ENCODE measurements at places on chromosomes 2 and 18. TPM values are rescaled to one million over a fixed set of nuclear protein-coding genes. Genes with fewer than 3 reads are reported as not detected.

The MRPS5 gene
- 68.8 TPM for total RNA-seq

DNA sequence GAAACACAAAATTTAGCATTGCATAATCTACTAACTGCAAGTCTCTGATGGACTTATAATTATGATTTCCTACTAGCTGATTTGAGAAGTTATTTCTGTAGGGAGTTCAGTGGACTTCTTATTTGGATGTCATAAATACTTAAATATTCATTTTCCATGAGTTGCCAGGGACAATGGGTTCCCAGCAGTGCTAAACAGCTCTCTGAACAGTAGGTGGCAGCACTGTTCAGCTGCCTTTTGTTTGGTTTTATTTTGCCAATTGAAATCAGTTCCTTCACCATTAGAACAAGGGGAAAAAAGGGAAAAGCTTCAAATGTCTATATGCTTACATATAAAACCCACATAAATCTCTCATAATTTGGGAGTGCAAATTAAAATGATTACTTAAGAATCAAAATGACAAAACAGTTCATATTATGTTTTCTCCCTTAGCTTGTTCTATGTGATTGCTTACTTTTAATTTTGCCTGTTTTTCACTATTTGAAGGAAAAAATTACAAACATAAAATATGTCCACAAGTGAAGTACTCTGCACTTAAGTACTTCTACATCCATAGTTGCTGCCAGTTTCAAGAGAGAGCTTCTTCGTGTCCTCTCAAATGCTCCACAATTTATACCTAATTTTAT lies 898.9 kb downstream of the CPS1 start:
- H3K4me3 ChIP-seq: no peak overlapping the region
- H3K36me3 ChIP-seq: no peaks in the 10 kb centered on the region
- peak; percentile 20 for DNase-seq
- no peaks in the 10 kb centered on the region for H3K27me3 ChIP-seq

GRCh38 chr18:13173578-13174145 lies 44.9 kb upstream of the LDLRAD4 start:
- no peak for DNase-seq
- H3K4me3 ChIP-seq: no peak overlapping the region
- H3K4me1 ChIP-seq: peaks cover 2% of the 10 kb centered on the region

DNA sequence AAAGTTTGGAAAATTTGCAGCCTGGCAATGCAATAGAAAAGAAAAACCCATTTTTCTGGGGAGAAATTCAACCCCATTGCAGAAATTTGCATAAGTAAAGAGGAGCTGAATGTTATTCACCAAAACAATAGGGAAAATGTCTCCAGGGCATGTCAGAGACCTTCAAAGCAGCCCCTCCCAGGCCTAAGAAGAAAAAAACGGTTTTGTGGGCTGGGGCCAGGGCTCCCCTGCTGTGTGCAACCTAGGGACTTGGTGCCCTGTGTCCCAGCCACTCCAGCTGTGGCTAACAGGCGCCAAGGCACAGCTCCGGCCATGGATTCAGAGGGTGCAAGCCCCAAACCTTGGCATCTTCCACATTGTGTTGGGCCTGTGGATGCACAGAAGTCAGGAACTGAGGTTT lies 224.5 kb downstream of the TXNL1 start:
- no peaks in the 10 kb centered on the region for H3K27me3 ChIP-seq
- DNase-seq: no peak
- H3K36me3 ChIP-seq: no peaks in the 10 kb centered on the region
- no peaks in the 10 kb centered on the region for H3K4me1 ChIP-seq

The CD8B2 gene
- not detected for total RNA-seq

DNA sequence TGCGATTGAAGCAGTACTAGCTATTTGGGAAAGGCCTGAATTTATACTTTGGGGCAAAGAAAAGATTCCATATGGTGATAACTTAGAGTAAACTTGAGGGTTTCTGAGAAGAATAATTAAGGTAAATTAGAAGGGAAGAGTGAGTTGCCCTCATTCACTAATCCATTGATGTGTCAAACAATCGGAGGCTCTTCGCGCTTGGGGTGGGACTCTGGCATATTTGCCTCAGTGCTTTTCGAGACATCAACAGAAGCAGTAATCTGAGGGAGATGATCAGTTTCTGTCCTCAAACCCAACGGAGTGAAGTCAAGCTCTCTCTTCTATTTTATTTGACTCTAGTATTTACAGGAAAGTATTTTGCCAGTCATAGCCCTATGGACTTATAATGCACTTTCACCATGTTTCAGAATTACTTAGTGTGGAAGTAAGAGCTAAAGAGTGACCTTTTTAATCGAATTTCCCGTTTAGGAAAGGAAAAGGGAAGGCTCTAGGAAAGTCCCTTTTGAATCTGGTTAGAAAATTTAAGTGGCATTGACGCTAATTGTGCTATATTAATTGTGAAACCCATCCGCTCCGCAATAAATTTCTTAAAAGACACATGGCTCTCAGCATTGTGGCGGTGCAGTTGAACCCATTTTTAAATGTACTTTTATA lies 1.3 kb downstream of the RAB10 start:
- peak overlapping the region; percentile 61 for H3K4me3 ChIP-seq
- peaks cover 4% of the 10 kb centered on the region for H3K4me1 ChIP-seq
- no peaks in the 10 kb centered on the region for H3K36me3 ChIP-seq
- peak overlapping the region; percentile 96 for H3K27ac ChIP-seq

DNA sequence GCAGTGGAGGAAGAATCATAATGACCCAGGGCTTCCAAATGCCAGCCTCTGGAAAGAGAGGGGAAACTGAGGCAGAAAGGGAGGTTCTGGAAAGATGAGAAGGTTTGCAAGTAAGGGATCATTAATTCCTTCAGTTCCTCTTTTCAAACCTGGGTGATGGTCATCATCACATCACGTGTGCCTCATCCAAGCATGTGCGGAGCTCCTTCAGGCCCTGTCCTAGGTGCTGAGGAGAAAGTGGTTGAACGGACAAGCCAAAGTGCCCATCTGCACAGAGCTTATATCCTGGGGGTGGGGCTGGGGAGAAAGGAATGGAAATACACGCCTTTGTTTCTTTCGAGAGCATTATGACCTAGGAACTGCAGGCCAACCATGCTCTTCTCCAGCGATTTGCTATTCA lies 60.2 kb upstream of the AFF3 start:
- no peaks in the 10 kb centered on the region for H3K27me3 ChIP-seq
- no peak overlapping the region for H3K27ac ChIP-seq
- H3K36me3 ChIP-seq: no peaks in the 10 kb centered on the region
- no peak for DNase-seq
- H3K4me3 ChIP-seq: no peak overlapping the region
- H3K4me1 ChIP-seq: no peaks in the 10 kb centered on the region

DNA sequence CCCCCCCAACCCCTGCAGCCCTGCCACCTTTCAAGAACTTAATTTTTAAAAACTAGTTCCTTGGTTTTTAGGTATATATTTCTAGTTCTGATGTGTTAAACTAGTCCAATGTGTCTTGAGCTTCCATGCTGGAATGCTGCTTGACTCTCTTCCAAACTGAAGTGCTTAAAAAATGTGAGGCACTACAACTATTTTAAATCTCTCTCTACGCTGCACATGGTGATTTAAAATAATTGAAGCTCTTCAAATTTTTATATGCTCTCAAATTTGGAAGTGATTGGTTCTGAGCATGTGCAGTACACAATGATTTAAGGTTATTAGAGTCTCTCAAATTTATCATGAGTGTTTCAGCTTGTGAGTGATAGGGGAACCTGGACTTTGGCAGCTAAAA lies 192.6 kb upstream of the ZEB2 start:
- no peaks in the 10 kb centered on the region for H3K4me1 ChIP-seq
- H3K27ac ChIP-seq: no peak overlapping the region
- H3K36me3 ChIP-seq: no peaks in the 10 kb centered on the region
- H3K27me3 ChIP-seq: no peaks in the 10 kb centered on the region
- no peak overlapping the region for H3K4me3 ChIP-seq
- DNase-seq: no peak

- no peak for DNase-seq
- H3K4me1 ChIP-seq: peaks cover 12% of the 10 kb centered on the region
- peak overlapping the region; percentile 17 for H3K27ac ChIP-seq
- H3K27me3 ChIP-seq: no peaks in the 10 kb centered on the region
Observed at GRCh38 chr2:237739101-237739500, 59.5 kb upstream of the RBM44 start.

DNA sequence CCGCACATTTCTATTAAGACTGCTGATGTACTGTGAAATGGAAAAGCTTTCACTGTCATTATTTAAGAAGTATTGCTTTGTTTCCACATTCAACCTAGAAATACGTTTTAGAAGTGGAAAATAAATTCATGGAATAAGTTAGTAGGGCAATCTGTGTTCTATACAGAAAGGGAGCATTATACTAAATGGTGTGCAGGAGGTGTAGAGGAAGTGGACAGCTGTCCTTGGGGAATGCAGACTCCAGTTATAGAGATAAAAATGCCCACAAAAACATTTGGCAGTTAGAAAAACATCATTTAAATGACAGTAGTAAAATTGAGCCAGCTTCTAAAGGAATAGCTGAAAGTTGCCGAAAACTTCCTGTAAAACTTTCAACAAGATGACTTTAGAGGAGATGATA lies 46.8 kb downstream of the PIK3C3 start:
- H3K27me3 ChIP-seq: no peaks in the 10 kb centered on the region
- H3K4me1 ChIP-seq: no peaks in the 10 kb centered on the region
- peaks cover 6% of the 10 kb centered on the region for H3K36me3 ChIP-seq
- H3K4me3 ChIP-seq: no peak overlapping the region
- H3K27ac ChIP-seq: no peak overlapping the region
- DNase-seq: no peak

DNA sequence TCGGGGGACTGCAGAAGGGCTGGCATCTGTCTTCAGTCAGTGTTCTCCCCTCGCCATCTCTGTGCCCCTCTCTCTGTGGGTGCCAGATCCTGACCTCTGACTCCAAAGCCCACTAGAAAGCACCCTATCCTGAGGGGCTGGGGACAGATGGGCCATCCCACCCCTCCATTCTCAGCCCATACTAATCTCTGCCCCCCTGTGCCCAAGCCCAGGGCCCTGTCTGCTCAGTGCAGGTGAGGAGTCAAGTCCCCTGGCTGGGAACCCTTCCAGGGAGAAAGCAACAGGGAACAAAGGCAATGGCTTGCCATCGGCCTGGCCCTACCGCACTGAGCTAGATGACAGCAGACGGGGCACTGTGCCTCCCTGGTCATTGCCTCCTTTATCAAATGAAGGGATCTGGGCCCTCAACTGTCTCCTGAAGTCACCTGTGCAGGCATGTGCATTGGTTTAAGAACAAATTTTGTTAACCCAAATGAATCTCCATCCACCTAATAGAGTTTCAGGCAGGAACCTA lies 42.7 kb upstream of the ID2 start:
- H3K27me3 ChIP-seq: no peaks in the 10 kb centered on the region
- H3K27ac ChIP-seq: no peak overlapping the region
- no peak for DNase-seq
- no peaks in the 10 kb centered on the region for H3K4me1 ChIP-seq

The NT5DC4 gene
- not detected for total RNA-seq

GRCh38 chr18:57677262-57678211 lies 55.9 kb upstream of the NARS1 start:
- H3K4me3 ChIP-seq: no peak overlapping the region
- no peaks in the 10 kb centered on the region for H3K4me1 ChIP-seq
- H3K36me3 ChIP-seq: no peaks in the 10 kb centered on the region
- no peak overlapping the region for H3K27ac ChIP-seq
- DNase-seq: no peak

DNA sequence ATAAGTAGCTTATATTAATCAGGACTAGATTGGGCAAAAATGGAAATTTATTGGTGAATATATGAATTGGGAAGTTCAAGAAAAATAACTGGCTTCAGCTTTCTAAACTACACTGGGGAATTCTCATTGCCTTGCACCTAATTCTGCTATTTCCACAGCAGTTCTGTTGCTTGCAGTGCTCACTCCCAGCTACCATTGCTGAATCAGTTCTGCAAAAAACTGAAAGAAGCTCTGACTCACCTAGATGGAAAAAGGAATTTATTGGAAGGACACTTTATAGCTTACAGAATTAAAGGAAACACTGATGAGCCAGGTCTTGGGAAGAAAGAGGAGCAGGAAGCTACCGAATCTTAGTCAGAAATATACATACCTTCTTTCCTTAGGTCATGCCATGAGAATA lies 60.3 kb upstream of the ACVR1 start:
- H3K27ac ChIP-seq: no peak overlapping the region
- no peaks in the 10 kb centered on the region for H3K4me1 ChIP-seq
- H3K36me3 ChIP-seq: no peaks in the 10 kb centered on the region
- H3K4me3 ChIP-seq: no peak overlapping the region
- no peaks in the 10 kb centered on the region for H3K27me3 ChIP-seq
- DNase-seq: no peak

- no peaks in the 10 kb centered on the region for H3K36me3 ChIP-seq
- H3K4me1 ChIP-seq: peaks cover 6% of the 10 kb centered on the region
- H3K27me3 ChIP-seq: peaks cover 17% of the 10 kb centered on the region
- DNase-seq: peak; percentile 37
Observed at GRCh38 chr2:15941481-15941850, 1.1 kb downstream of the MYCN start.

DNA sequence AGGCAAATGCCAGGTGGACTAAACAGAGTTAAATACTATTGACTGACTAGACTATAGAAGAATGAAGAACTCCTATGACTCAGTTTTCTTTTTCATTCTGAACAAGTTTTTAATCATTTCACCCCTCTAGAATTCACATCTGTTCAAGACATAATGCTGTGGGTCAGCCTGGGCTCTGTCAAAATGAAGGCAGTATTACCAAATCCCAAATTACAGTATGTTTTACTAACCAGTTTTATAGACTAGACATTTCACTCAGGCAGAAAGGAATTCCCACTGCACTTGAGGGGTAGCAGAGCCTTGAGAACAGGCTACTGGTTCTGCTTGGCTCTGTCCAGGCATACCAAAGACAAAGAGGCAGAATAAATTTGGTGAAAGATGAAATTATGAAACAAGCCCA lies 511.7 kb downstream of the EPHA4 start:
- no peaks in the 10 kb centered on the region for H3K27me3 ChIP-seq
- no peak overlapping the region for H3K27ac ChIP-seq
- H3K36me3 ChIP-seq: no peaks in the 10 kb centered on the region
- H3K4me3 ChIP-seq: no peak overlapping the region
- DNase-seq: no peak

DNA sequence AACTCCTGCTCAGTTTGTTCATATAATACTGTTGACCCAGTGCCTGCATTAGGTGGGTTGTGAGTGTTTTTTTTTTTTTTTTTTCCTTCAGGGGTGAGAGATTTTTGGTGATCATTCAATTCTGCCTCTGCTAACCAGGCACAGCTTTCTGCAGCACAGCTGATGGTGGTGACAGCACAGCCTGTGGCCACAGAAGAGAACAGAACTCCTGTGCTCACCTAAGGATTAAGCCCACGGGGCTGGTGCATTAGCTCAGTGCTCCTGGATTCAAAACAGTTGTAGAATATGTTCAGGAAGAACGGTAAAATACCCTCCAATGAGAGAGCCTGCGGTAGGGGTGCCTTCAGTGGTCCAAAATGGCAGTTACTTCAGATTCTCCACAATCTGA lies 42.0 kb downstream of the PKP4 start:
- H3K4me3 ChIP-seq: no peak overlapping the region
- H3K4me1 ChIP-seq: no peaks in the 10 kb centered on the region
- H3K27ac ChIP-seq: no peak overlapping the region
- DNase-seq: no peak

The ADAM23 gene
- total RNA-seq: 0.52 TPM

- H3K36me3 ChIP-seq: no peaks in the 10 kb centered on the region
- no peaks in the 10 kb centered on the region for H3K27me3 ChIP-seq
- no peaks in the 10 kb centered on the region for H3K4me1 ChIP-seq
- no peak overlapping the region for H3K4me3 ChIP-seq
- no peak for DNase-seq
Observed at GRCh38 chr18:78939734-78940494, 39.7 kb upstream of the SALL3 start.

The NCOA1 gene
- 35.2 TPM for total RNA-seq
